Esophagus muscularis mucosa (tissue), 4 donors: ENCODE measurements at places on chromosomes 1 and 21.
A peak's percentile ranks its signal among the peaks of the same experiment; 100 is the strongest.

GRCh38 chr21:37005548-37006485, 685 bp upstream of the RIPPLY3 start:
- no peak for DNase-seq

GRCh38 chr1:167665469-167665868, 35.4 kb downstream of the RCSD1 start:
- DNase-seq = no peak

DNA sequence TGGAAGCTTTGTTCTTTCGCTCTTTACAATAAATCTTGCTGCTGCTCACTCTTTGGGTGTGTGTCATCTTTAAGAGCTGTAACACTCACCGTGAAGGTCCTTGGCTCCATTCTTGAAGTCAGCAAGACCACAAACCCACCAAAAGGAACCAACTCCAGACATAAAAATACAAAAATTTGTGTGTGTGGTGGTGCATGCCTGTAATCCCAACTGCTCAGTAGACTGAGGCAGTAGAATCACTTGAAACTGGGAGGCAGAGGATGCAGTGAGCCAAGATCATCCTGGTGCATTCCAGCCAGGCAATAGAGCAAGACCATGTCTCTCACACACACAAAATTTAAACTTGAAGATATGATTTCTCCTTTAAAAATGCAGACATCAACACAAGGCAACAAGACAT, 1431.7 kb upstream of the B3GALT2 start:
- DNase-seq = no peak

DNA sequence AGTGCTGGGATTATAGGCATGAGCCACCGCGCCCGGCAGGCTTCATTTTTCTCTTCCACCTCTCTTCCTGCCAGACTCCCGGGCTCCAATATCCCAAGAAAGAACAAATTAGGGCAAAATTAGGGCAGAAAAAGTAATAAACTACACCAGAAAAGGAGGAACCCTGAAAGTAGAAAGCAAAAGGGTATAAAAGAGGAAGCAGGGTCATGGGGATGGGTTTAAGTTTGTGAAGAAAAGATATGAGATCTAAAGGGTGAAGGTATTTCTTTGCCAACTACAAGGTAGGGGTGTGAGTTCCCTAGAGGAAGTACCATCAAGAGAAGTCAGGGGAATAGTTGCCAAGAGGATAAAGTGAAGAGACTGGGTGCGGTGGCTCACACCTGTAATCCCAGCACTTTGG, 9.9 kb downstream of the PTPN22 start:
- no peak for DNase-seq

GRCh38 chr1:155392898-155393411, 72.3 kb downstream of the RUSC1 start:
- DNase-seq = no peak

DNA sequence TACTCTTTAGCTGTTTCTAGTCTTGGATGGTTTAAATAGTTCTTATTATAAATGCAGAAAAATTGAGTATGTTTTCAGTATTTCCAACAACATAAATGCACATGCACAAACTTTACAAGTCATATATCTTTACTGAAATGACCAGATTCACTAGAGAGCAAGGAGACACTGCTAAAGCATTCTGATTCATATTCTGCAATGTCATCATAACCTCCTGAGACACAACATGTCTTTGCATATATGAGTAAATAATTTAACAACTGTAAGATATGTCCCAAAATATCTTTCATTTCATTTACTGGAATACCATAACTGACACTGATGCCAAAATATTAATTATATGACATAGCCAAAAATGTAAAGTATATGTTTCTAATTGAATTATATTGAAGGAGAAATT, 16.8 kb upstream of the SAMSN1 start:
- no peak for DNase-seq

DNA sequence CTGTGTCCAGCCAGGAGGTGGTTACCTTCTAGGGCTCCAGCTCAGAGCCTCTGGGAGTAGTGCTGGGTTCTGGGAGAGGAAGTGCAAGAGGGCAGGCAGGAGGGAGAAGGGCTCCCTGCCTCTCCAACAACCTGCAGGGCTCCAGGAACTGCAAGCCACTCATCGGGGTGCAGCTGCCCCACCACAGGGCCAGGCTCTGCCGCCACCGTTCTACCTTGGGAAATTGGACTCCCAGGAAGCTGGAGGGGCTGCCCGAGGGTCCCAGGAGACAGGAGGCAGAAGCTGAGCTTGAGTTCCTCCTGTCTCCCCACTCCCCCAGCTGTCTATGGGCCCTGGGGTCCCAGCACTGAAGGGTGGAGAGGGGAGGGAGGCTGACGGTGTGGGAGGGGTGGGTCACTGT, 7.4 kb upstream of the PRDM16 start:
- no peak for DNase-seq

DNA sequence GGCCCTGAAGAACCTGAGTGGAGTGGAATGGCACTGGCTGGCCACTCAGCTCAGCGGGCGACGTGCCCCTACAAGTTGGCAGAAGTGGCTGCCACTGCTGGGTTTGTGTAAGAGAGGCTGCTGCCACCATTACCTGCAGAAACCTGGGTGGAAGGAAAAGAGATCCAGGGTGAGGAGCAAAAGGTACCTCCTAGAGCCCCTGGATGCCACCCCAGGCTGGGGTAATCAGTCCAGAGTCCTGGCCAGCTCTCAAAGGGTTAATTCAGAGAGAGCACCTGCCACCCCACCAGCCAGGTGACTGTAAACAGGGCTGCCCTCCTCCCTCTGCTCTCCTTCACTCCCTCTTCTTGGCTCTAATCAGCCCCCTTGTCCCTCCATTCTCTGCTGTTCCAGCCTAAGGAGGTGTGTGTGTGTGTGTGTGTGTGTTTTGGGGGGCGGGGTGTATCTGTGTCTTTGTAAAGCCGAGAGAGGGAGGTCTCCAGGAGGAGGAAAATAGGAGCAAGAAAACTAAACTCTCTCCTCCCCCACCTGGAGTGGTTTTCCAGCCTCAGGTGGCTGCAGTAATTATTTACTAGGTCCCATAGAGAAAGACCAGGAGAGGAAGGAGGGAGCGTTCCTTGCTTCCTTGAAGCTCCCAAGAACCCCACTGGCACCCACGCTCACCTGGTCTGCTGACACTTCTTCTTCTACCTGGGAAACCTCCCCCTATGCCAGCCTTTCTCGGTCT, 12.6 kb downstream of the TRIM46 start:
- DNase-seq = no peak

- DNase-seq = no peak
These were observed 40.5 kb upstream of the KCNE1 start for GRCh38 chr21:34552360-34553098.

DNA sequence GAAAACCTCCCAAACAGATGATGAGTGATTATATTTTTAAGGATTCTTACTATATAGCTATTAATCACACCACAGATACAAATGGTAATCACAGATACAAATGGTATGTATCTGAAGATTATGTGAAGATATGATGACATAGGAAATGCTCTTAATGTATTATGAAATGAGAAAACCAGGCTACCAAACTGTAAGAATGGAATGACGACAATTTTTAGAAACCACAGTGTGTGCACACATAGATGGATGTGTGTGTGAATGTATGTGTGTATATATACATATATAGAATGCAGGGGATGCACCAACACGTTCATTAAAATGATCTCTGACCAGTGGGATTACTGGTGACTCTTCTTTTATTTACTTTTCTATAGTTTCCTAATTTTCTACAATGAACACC, 21.5 kb upstream of the ENAH start:
- DNase-seq = no peak

DNA sequence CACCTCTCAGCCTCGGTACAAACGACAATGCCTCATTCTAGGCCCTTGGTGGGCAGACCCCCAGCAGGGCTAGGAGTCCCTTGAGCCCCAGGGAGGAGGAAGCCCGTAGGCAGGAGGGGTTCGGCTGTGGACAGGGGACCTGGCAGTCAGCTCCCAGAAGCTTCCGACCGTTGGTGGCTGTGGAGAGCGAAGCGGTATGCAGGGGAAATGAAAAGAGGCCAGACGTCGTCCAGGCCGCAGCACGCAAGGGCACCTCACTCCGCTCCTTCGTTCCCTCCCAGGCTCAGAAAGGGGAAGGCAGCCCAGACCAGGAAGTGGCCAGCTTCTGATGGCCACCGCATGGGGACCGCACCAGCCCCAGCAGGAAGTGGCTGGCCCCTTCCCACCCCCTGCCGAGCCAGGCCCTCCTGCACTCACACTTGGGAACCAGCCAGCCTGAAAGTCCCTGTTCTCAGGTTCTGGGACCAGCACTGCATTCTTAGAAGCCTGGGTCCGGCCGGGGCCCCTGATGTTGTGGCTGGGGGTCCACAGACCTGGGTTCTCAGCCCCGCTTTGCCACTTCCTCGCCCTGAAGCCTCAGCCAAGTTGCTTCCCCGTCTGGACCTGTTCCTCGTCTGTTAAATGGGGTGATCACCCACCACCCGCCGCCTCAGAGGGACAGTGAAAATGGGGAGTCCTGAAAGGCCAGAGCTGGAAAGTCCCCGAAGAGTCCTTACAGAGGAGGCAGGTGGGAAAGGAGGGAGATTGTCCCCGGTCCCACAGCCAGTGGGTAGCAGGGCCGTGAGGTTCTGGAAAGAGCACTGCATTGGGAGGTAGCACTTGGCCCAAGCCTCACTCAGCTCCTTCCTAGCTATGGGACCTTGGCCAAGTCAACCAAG, 104.0 kb upstream of the RUNX3 start:
- DNase-seq = no peak

GRCh38 chr1:211535346-211535745, 43.4 kb upstream of the RD3 start:
- DNase-seq = no peak

GRCh38 chr21:29233611-29234540, 64.8 kb upstream of the BACH1 start:
- no peak for DNase-seq

- DNase-seq = no peak
These were observed 130.2 kb downstream of the TPR start for GRCh38 chr1:186244825-186245224.

DNA sequence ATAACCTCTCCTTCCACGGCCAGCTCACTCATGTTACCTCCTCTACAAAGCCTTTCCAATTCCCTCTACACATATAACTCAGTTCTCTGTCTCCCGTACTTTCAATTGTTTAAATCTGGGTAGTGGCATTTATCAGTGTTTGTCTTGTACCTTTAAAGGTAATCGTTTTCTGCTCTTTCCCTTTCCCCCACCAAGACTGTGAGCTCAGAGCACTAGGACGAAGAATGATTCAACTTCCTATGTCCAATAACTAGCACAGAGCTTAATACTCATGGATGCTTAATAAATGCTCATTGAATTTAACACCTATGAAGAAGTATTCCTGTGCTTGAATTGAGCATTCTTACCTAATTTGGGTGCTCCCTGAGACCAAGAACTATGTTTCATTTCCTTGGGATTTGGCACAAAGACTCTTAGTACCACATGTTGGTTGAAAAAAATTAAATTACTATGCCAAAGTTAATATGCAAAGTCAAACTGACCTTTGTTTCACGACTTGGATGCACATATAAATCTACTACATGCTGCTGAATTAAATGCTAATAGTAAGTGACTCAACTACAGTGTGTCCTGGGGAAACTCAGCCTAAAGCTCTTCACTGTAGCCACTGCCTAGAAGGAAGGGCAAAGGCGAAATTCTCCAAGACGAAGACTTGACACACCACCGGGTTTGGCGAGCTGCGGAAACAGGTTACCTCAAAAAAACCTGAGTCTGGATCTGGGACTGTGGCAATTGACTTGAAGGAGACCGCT, 30.6 kb upstream of the C1orf185 start:
- no peak for DNase-seq

GRCh38 chr1:83500531-83500930, 498.4 kb downstream of the TTLL7 start:
- no peak for DNase-seq

DNA sequence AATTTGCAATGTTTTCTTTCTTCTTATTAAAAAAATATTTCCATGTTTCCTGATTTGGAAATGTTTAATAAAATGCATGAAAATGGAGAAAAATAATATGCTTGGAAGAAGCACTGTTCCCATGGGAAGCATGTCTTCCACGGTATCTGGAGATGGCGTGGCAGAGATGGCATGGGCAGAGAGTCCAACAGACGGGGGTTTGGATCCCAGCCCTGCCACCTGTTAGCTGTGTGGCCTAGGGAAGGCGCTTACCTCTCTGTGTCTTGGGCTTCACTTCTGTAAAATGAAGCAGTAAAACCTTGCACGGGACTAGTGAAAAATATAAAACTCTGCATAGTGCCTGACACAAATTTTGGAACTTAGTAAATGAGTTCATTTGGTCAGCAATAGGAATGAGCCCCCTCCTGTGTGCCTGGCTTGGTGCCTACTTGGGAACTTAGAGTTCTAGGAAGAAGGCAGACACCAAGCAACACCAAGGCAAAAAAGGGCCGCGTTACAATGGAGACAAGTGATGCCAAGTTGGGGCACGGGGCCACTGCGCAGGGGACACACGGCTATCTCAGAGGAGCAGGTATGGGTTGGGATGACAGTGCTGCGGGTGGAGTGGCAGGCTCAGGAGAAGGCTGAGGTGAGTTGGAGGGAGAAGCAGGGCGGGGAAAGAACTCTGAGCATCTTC, 124.2 kb downstream of the KCNN3 start:
- DNase-seq = no peak

DNA sequence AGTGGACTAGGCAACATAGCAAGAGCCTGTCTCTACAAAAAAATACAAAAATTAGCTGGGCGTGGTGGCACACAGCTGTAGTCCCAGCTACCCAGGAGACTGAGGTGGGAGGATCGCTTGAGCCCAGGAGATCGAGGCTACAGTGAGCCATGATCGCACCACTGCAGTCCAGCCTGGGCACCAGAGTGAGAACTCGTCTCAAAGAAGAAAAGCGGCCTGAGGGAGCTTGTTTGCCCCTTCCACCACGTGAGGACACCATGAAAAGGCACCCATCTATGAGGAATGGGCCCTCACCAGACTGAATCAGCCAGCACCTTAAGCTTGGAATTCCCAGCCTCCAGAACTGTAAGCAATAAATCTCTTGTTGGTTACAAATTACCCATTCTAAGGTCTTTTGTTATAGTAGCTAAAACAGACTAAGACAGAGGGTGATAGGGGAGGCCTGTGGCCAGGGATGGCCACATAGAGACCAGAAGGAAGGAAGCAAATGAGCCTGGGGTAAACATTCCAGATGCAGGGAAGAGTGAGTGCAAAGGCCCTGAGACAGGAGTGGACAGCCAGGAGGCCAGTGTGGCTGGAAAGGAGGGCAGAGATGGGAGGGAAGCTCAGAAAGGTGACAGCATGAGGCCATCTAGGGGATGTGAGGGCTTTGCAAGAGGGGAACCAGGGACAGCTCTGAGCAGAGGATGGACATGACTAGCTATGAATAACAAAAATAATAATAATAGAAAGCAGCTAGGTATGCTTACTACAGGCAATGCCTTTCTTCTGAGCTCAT, 120.1 kb downstream of the MATN1 start:
- peak; percentile 55 for DNase-seq
